ENCODE measurements at places on chromosomes 2 and 18. TPM values are rescaled to one million over a fixed set of nuclear protein-coding genes. Genes with fewer than 3 reads are reported as not detected.

ZEB2 gene
- total RNA-seq = 19.4 TPM

MOCOS gene
- 0.15 TPM for total RNA-seq

CFAP65 gene
- not detected for total RNA-seq

AP1S3 gene
- 6.9 TPM for total RNA-seq

MCEE gene
- total RNA-seq = 18.1 TPM

XRCC5 gene
- total RNA-seq = 296 TPM

PLEK gene
- 10.9 TPM for total RNA-seq

CCBE1 gene
- total RNA-seq = not detected

MERTK gene
- 0.20 TPM for total RNA-seq

SCN3A gene
- not detected for total RNA-seq

POTEI gene
- not detected for total RNA-seq

BOLL gene
- total RNA-seq = not detected

LHCGR gene
- not detected for total RNA-seq

IL18R1 gene
- total RNA-seq = 22.8 TPM

HOXD13 gene
- total RNA-seq = not detected

CCDC74B gene
- total RNA-seq = 1.6 TPM

SERPINB5 gene
- total RNA-seq = not detected

GKN1 gene
- not detected for total RNA-seq

NGEF gene
- 0.48 TPM for total RNA-seq

RPIA gene
- 30.1 TPM for total RNA-seq

SRD5A2 gene
- not detected for total RNA-seq

COL6A3 gene
- 1.3 TPM for total RNA-seq

WIPF1 gene
- 590 TPM for total RNA-seq

CHRND gene
- total RNA-seq = not detected

ELOA2 gene
- not detected for total RNA-seq

FAM161A gene
- 2.5 TPM for total RNA-seq

TDRD15 gene
- total RNA-seq = 0.05 TPM

GALNT14 gene
- not detected for total RNA-seq

FOXI3 gene
- not detected for total RNA-seq

REG3A gene
- total RNA-seq = not detected

GAL3ST2 gene
- 0.23 TPM for total RNA-seq

MAP3K19 gene
- not detected for total RNA-seq

IL36G gene
- not detected for total RNA-seq

CAPN14 gene
- total RNA-seq = 0.35 TPM

GPR35 gene
- total RNA-seq = 5.2 TPM

SLC5A6 gene
- 20.8 TPM for total RNA-seq

SLC9A2 gene
- total RNA-seq = not detected
